ENCODE measurements at places on chromosomes 7 and 10. TPM values are rescaled to one million over a fixed set of nuclear protein-coding genes. Genes with fewer than 3 reads are reported as not detected.

Gene SMO
- total RNA-seq: 2.3 TPM

- no peak for DNase-seq
These were observed 8.1 kb downstream of the PRPS1L1 start for GRCh38 chr7:18019555-18019954.

Gene STAG3
- 0.13 TPM for total RNA-seq

DNA sequence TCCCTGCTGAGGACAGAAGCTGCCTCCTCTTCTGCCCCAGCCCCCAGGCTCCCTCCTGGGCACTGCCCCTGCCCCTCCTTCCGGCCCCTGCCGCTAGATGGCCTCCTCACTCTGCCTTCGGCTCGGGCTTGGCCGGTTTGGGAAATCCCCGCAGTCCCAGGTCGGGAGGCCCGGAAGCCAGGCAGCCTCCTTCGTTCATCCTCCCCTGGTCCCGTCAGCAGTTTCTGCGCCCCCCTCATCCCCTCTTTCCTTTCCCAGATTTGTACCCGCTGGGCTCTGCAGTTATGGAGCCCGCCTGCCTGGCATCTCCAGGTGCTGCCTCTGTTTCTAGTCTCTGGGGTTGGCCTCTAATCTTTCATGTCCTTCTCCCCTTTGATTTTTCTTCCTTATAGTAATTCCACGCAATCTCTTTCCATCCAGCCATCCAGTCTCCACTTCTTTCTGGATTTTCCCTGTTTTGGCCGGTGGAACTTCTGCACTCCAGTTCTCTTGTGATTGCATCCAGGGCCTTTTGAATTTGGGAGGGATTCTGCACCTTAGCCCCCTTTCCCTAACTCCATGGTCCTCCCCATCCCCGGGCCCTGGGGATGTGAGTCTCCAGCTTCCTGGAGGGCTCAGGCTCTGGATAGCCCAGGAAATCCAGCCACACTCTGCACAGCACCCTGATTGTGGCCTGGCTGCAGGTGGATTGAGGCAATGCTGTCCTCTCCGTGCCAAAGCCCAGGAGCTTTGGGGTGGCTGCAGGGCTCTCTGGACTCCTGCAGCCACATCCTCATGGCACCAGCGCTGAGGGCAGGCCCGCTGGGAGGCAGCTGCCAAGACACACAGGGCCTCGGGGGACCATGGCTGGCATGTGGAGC is 3.3 kb upstream of the SHH start:
- peak; percentile 50 for DNase-seq

Gene CPVL
- 0.25 TPM for total RNA-seq

GRCh38 chr7:2072798-2073197 is 159.9 kb downstream of the MAD1L1 start:
- DNase-seq: no peak
